A549 treated with ZK216348 at 1 μM for 4 hours (cell line): ENCODE measurements at places on chromosomes 1 and 21. TPM values are rescaled to one million over a fixed set of nuclear protein-coding genes. Genes with fewer than 3 reads are reported as not detected.

The IGFN1 gene
- 0.32 to 1.4 TPM (median 0.82 TPM) in 5 replicates for total RNA-seq

The DYNLT5 gene
- total RNA-seq = not detected in 5 replicates

The OLFML2B gene
- total RNA-seq = 0.31 to 1.0 TPM (median 0.41 TPM) in 5 replicates

The STXBP3 gene
- 12.5 to 25.6 TPM (median 19.7 TPM) in 5 replicates for total RNA-seq
